ENCODE measurements at places on chromosomes 2 and 18.

DNA sequence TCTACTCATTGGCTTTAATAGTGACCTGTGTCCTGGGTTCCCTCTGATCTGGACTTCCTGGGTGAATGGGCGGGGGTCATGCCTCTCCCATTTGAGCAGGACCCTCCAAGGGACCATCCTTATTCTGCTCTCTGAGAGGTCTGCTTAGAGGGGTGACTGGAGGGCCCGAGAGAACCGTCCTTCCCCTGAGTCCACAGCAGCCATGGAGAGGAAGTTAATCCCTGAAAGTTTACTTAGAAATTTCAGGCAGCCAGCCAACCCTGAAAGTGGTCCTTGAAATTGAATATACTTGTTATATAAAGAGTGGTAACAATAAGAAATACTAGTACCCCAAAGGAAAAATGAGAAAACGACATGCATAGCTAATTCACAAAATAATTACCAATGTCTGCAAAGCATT is 226.1 kb downstream of the DYSF start:
- DNase-seq: no peak

- no peak for DNase-seq
Observed at GRCh38 chr18:63192885-63193349, 126.7 kb downstream of the BCL2 start.

DNA sequence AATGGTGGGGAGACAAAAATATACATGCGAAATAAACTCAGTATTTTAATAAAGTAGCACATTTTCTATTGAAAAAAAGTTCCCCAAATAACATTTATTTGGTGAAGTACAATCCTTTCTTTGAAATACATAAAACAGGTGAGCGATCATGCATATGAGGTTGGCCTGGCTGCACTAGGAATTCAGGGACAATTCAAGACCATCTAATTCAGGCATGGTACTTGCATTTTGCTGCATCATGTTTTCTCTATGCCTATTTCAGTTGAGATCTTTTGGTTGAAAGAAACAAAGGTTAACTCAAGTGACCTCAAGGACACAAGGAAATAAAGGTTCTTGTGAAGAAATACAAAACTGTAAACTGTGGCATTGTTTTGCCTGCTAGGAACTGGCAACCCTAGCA is 19.8 kb upstream of the TAF4B start:
- DNase-seq: no peak

DNA sequence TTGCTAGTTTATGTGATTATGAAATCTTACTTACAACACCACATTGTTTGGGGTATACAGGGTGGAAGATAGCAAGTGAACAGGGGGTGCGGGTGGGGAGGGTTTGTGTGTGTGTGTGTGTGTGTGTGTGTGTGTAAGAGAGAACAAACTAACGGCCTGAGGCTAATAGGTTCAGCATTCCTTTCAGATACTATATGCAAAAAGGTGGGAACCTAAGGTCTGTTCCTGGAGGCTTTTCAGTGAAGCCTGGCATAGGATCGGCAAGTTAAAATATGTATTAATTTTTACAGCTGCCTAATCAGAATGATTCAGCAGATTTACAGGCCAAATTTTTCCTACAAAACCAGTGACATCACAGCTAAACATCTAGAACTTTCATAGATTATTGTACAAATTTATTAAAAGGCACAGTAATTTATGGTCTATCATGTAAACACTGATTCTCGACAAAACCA is 7.6 kb upstream of the SPDYA start:
- no peak for DNase-seq

- no peak for DNase-seq
Observed at GRCh38 chr2:215769246-215769645, 244.1 kb downstream of the MREG start.

DNA sequence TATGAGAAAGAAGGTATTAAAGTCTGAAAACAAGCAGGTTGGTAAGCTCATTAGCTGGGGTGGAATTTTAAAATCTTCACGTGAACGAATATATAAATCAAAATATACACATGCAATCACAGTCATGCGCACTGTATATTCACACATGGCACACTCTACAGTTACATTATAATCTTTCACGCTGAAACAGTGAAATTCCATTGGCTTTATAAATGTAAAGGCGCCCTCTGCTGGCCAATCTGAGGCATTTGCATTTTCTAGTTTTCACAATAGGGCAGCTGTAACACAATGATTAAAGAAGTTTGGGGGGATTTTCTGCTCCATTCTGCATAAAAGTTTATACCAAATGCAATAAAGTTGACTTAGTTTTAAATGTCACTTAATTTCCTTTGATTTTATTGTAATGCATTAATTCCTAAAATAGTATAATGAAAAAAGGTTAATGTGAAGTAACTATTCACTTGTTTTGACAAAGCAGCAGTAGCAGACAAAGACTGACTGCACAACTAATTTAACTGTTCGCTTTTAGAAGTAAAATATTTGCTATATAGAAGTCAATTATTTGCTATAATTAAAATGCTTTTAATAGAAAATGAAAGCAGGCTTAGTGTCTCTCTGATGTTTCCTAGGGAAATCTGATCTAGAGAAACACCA is 17.2 kb downstream of the IFIH1 start:
- no peak for DNase-seq

DNA sequence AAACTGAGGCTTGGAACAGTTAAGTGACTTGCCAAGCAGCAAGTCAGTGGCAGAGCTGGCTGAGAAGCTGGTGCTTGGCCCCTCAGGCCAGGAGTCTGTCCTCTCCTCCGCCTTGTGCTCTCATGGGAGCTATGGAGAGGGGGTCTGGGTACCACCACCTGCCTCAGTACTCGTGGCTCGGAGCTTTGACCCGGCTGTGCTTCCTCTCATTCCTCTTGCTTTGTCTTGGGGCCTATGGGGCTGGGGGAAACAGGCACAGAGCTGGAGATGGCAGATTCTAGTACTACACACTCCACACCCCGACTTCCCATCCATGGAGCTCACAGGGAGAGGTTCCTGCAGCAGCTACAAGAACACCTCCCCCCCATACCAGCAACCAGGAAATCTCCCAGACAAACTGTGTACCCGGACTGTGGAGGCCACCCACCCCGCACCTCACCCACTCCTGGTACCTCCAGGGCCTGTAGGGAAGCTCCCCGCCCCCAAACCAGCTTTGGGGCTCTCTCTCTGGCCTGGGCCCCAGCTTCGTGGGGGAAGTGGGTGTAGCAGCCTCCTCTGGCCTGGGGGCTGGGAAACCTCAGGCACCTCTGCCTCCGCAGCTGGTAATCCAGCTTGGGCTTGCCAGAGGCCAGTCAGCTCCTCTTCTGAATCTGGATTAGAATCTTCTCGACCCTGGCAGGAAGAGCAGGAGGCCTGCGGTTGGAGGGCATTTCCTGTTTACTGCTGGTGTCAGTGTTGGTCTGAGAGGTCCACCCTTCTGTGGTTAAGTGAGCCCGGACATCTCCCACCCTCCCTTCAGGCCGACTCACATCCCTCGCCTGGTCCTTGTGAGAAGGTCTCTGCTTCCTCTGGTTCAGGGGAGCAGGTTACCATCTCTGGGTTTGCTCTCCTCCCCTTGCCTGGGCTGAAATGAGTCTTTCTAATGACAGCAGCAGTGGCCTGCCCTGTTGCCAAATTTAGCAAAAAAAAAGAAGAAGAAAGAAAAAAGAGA is 22.3 kb upstream of the RHOB start:
- DNase-seq: no peak

DNA sequence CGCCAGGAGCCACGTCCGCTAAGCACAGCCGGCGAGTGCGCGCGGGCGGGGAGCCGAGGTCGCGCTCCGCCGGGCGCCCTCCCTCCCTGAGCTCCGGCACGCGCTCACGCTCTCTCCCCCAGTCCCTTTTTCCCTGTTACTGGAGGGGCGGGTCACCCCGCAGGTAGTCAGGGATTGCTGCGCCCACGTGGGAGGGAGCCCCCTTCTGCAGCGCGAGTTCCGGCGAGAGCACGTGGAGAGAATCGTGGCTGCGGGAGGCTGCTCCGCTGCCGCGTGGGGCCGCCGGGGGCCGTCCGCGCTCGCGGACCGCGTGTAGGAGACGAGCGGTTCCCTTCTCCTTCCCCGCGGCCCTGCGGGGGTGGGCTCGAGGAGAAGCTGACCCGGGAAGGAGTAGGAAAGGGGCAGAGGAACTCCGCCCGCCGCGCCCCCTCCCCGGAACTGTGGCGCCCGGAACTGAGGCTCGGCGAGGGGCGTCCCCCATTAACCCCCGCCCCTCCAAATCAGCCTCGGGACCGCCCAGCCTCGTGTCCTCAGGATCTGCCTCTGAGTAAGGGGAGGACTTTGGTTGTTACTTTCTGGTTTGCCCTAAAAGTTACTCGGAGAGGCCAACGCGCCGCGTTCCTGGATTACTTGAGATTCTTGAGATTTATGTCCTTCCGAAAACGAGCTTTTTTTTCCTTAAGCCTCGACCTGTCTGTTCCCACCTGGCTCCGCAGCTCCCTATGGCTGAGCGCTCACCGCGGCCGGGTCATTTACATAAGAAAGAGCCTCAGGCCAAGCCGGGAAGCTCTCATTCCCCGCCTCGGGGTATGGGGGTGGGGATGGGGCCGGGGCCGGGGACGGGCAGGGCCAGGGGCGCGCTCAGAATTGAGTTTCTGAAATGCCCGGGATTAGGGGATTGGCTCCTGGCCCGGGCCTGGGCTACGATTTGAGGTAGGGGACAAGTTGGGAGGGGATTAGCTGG is 1.1 kb downstream of the HK2 start:
- no peak for DNase-seq

- no peak for DNase-seq
Observed at GRCh38 chr2:52844701-52845423, 922.7 kb upstream of the CHAC2 start.

- DNase-seq: no peak
Observed at GRCh38 chr2:38113051-38113450, 37.1 kb upstream of the CYP1B1 start.

DNA sequence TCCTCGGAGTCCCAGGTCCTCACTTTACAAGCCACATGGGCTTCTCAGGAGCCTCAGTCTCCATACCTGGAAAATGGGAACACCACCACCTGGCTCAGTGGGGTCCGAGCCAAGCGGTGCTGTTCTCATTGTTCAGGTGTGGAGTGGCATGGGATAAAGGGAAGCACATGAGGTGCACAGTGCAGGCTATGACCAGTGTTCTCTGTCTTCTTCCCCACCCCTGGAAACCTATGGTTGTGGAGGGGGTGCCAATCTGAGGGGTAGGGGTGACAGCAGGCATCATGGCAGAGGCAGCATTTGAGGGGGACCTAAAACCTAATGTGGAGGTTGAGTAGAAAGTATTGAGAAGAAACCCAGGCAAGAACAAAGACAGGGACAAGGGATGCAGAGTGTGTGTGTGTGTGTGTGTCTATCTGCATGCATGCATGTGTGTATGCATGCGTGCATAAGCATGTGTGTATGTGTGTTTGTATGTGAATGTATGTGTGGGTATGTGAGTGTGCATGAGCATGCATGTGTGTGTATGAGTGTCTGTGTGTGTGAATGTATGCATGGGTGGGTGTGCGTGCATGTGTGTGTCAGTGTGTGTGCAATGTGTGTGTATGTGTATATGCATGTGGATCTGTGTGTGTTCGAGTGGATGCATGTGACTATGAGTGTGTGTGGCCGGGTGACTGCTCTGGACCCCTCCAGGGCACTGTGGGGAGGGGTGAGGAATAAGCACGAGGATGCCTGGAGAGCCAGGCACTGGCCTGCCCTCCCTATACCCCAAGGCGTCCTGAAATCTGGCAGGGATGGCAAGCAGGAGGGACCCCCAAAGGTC is 4.0 kb downstream of the KIF1A start:
- DNase-seq: no peak

- no peak for DNase-seq
Observed at GRCh38 chr18:78525366-78526111, 454.1 kb upstream of the SALL3 start.

DNA sequence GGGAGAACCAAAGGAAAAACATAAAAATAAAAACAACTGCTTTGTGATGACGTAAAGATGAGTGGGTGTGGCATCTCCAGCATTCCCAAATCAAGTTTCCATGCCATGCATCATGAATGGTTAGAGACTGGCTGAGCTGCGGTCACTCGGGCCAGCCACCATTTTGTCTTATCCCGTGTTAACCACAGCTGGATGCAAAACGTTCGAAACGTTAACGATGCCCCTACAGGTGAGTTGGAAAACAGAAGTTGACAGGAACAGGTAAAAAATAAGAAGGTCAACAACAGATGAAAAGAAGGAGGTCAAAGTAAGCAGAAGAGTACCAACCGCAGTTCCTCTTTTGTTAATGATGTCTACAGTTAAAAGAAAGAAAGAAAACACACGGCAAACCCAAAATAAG is 411.1 kb downstream of the NRXN1 start:
- no peak for DNase-seq
